Activated CD4-positive, alpha-beta T cell treated with anti-CD3 and anti-CD28 coated beads, Interleukin-2, Interleukin-4, amounts not matched to agents 100 ng/mL and 50 ng/mL, durations not matched to agents 16 hours and 8 hours (primary cell): ENCODE measurements at places on chromosomes 16 and 17.

DNA sequence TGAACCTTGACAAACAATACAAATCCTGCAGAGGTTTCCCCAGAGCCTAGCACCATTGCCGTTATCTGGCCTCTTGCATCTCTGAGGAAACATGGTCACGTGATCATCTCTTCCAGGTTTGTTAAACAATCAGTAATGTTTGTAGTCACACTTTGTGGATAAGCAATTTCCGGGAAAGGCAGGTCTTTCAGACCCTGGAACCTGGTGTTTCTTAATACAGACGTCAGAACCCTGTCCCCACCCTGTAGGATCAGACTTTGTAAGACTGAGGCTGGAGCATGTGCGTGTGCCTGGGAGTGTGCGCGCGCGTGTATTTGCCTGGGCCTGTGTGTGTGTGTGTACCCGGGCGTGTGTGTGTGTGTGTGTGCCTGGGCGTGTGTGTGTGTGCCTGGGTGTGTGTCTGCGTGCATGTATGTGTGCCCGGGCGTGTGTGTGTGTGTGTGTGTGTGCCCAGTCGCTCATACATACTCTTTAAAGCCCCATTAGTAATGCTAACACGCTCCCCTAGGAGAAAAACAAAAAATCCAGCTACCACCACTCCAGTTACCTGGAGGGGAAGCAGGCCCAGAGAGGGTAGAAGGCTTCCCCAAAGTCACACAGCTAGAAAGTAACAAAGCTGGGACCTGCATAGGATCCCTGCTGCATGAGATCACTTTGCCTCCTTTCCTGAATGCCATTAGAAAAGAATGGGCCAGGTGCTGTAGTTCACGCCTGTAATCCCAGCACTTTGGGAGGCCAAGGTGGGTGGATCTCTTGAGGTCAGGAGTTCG lies 5.3 kb downstream of the CTNS start:
- DNase-seq: no peak

DNA sequence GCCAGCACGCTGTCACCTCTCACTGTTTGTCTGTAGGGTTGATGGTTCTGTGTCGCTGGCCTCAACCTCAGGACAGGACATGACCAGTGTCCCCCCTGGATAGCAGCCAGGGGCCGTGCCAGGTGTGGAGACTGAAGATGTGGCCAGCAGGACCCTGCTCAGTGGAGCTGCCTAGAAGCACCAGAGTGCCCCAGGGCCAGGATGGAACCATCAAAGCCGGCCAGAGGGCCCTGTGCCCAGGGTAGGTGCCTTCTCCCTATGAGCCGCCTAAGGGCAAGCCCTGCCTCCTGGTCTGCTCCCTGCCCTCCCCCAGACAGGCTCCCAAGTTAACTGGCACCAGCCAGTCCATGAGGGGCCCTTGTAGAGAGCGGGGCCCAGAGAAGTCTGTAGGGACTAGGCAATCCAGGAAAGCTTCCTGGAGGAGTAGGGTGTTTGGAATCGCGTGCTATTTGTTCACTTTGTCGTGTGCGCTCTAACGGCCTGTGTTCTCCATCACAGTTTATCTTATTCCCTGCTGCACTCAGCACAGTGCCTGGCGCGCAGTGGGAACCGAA lies 546 bp upstream of the NDUFB10 start:
- DNase-seq: no peak

- no peak for DNase-seq
Measured at GRCh38 chr17:82932518-82933310, 92.9 kb upstream of the ZNF750 start.

GRCh38 chr16:24643489-24643888 lies 86.0 kb upstream of the TNRC6A start:
- DNase-seq: no peak

DNA sequence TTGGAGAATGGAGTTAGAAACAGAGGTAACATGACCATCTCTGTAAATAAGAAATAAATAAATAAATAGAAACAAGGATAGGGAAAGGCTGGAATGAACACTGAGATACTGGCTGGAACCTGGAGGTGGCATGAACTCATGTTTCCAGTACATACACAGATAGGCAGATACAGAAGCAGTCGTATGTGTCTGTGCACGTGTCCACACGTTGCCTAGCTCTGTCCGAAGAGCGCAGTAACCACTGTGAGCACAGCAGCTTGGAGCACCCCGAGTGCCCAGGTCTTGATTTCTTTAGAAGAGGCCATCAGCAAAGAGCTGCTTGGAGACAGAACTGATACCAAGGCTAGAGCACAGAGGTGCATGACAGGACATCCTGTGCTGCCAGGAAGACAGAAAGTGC lies 37.1 kb upstream of the SLC38A8 start:
- no peak for DNase-seq

DNA sequence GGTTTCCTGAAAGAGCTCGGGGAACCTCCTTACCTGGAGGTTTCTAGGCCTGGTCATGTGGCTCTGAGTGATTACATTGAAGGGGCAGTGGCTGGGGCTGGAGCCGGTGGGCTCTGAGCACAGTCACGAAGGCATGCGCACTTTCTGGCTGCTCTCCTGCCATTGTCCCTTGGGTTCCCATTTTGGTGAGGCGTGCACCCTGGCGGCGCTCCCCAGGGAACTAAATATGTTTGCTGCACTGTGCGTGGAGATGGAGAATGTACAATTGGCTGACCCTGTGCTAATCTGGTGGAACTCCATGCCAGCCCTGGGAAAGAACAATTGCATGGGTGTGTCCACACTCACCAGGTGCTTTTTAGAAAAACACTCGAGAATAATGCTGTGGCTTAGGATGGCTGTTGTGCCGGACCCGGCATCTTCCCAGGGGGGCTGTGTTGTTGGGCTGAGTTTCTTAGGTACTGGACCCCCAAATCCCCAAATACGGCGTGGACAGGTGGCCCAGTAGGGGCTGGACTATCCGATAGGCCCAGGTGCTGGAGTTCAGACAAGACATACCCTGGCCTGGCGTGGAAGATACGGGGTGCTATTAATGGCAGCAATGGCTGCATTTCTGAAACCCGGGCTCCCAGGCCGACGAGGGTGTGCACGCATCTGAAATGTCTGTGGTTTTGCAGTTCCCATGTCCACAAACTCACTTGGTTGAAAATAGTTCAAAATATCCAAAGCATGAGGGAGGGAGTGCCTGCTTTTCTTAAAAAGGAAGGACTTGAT lies 230.5 kb downstream of the SEC14L1 start:
- no peak for DNase-seq
